ENCODE measurements at places on chromosomes 4 and X. TPM values are rescaled to one million over a fixed set of nuclear protein-coding genes. Genes with fewer than 3 reads are reported as not detected.

The GSTCD gene
- 12.8 TPM for total RNA-seq

The SRPK3 gene
- total RNA-seq: 6.7 TPM

The ABCG2 gene
- total RNA-seq: 7.0 TPM

The EIF4E gene
- 125 TPM for total RNA-seq
